Trophoblast cell (in vitro differentiated cells and primary cell): ENCODE measurements at places on chromosomes 7 and 10.

- DNase-seq: no peak
Observed at GRCh38 chr10:86649471-86650150, 4.7 kb upstream of the OPN4 start.

- no peak for DNase-seq
Observed at GRCh38 chr10:6958711-6959110, 378.6 kb upstream of the PRKCQ start.

- peak; percentile 21 for DNase-seq
Observed at GRCh38 chr10:6647811-6648526, 67.9 kb upstream of the PRKCQ start.

- DNase-seq: no peak
Observed at GRCh38 chr10:15571575-15571974, 148.1 kb downstream of the ITGA8 start.

- no peak for DNase-seq
Observed at GRCh38 chr7:8585591-8585990, 152.2 kb downstream of the NXPH1 start.
